Mesenteric fat pad (tissue), 1 donor: ENCODE measurements at places on chromosomes 12 and 14. TPM values are rescaled to one million over a fixed set of nuclear protein-coding genes. Genes with fewer than 3 reads are reported as not detected.

GRCh38 chr14:68734231-68734732 is 58.6 kb downstream of the ZFP36L1 start:
- DNase-seq = peak; percentile 41

DNA sequence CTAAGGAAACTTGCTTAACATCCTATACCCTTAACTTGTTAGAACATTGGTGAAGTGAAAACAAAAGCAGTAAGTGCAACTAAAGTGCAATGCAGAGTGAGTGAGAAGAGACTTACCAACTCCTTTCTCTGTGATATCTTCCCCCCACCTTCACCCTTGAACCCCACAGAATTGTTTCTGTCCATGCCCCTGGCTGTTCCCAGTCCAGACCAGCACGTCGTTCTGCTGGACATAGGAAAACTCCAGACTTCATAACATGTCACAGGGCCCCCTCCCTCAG is 91.9 kb downstream of the DAD1 start:
- no peak for DNase-seq

- no peak for DNase-seq
Observed at GRCh38 chr12:77392467-77393088, 327.2 kb upstream of the E2F7 start.

DNA sequence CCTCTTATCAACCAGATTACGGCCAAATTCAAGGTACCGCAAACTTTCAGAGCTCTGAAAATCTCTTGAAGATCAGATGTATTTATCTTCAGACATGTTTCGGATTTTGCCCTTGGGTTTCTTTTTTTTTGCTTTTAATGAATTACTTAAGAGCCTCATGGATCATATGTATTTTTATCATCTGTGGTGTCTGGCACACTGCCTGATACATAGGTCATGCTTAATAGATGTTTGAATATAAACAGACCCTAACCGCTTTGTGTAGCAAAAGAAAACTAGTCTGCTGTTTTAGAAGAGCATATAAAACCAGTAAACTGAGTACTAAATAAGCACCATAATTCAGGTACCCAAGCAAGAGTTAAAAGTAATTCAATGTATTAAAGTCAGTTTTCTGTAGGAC is 20.1 kb upstream of the TBK1 start:
- no peak for DNase-seq

DNA sequence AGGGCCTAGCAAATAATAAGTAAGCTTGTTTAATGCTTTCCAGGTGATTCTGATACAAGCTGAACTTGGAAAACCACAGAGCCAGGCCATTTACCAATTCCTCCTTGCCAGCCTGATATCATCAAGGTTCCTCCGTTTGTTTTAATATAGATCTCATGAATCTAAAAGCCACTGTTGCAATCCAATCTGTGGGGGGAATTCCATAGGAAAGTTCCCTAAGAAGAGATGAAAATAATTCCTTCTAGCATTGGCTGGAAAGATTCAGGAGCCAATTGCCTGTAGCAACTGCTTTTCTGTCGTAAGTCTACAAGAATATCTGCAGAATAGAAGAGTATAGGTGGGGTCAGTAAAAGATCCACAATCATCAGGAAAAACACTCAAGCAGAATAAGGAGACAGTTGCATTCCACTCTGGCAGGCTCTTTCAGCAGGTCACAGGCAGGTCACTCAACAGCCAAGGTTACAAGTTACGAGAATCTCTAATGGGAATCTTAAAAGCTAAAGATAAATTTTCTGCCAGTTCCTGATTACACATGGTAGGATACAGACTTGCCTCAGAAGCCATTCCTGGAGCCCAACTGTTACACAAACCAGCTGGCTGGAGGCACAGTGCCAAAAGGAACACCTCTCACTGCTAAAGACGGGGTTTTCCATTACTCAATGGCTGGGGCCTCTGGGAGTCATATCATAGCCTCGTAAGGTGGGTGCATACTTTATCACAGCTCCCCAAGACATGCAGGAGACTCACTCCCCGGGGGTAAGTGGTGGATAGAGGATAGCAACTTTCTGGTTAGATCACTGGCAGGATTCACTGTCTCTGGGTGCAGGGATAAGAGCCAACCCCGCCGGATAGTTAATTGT is 43.6 kb downstream of the FGD6 start:
- DNase-seq = no peak

GRCh38 chr14:51939755-51940301 is 49.5 kb upstream of the RTRAF start:
- DNase-seq = no peak

ARHGDIB gene
- 136 TPM for total RNA-seq

PTGR2 gene
- total RNA-seq = 7.3 TPM

STXBP6 gene
- 2.4 TPM for total RNA-seq

KLHL33 gene
- total RNA-seq = 0.35 TPM

TBC1D30 gene
- 5.9 TPM for total RNA-seq

PTPRR gene
- total RNA-seq = 0.32 TPM
